ENCODE measurements at places on chromosomes 11 and 22. TPM values are rescaled to one million over a fixed set of nuclear protein-coding genes. Genes with fewer than 3 reads are reported as not detected.

- no peak overlapping the region for H3K4me3 ChIP-seq
- H3K27me3 ChIP-seq, result no peaks in the 10 kb centered on the region
- H3K36me3 ChIP-seq, result no peaks in the 10 kb centered on the region
- H3K4me1 ChIP-seq, result no peaks in the 10 kb centered on the region
These were observed 160.8 kb downstream of the MSANTD4 start for GRCh38 chr11:105861225-105861624.

Gene TANGO2
- 17.0 TPM for total RNA-seq

- peaks cover 13% of the 10 kb centered on the region for H3K4me1 ChIP-seq
- H3K4me3 ChIP-seq, result no peak overlapping the region
- H3K36me3 ChIP-seq, result no peaks in the 10 kb centered on the region
- no peaks in the 10 kb centered on the region for H3K27me3 ChIP-seq
These were observed 23.0 kb downstream of the WBP2NL start for GRCh38 chr22:42021571-42021970.

GRCh38 chr22:43474161-43475101 is 62.6 kb downstream of the MPPED1 start:
- H3K36me3 ChIP-seq, result no peaks in the 10 kb centered on the region
- no peak for DNase-seq
- H3K27ac ChIP-seq, result no peak overlapping the region
- peaks cover 29% of the 10 kb centered on the region for H3K27me3 ChIP-seq
- no peak overlapping the region for H3K4me3 ChIP-seq
- no peaks in the 10 kb centered on the region for H3K4me1 ChIP-seq

DNA sequence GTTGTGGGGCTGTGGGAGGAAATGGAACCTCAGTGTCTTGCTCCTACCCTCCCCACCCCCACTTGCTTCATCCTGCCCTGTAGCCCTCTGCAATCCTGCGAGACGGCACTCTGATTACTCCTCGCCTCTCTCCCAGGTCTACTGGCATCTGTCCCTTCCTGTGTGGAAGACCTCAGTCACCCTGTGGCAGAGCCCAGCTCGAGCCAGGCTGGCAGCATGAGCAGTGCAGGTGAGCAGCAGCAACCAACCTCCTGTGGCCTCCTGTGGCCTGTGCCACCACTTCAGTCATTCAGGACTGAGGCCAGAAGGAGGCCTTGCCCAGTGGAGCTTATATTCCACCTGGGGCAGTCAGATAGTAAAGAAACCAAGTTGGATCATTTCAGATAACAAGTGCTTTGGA is 14.7 kb upstream of the MAPK8IP1 start:
- no peak for DNase-seq
- H3K4me1 ChIP-seq, result no peaks in the 10 kb centered on the region
- H3K4me3 ChIP-seq, result no peak overlapping the region
- peaks cover 20% of the 10 kb centered on the region for H3K36me3 ChIP-seq

GRCh38 chr11:44658506-44658850 is 68.3 kb upstream of the TSPAN18 start:
- no peak overlapping the region for H3K27ac ChIP-seq
- no peaks in the 10 kb centered on the region for H3K4me1 ChIP-seq
- no peak overlapping the region for H3K4me3 ChIP-seq
- no peak for DNase-seq

DNA sequence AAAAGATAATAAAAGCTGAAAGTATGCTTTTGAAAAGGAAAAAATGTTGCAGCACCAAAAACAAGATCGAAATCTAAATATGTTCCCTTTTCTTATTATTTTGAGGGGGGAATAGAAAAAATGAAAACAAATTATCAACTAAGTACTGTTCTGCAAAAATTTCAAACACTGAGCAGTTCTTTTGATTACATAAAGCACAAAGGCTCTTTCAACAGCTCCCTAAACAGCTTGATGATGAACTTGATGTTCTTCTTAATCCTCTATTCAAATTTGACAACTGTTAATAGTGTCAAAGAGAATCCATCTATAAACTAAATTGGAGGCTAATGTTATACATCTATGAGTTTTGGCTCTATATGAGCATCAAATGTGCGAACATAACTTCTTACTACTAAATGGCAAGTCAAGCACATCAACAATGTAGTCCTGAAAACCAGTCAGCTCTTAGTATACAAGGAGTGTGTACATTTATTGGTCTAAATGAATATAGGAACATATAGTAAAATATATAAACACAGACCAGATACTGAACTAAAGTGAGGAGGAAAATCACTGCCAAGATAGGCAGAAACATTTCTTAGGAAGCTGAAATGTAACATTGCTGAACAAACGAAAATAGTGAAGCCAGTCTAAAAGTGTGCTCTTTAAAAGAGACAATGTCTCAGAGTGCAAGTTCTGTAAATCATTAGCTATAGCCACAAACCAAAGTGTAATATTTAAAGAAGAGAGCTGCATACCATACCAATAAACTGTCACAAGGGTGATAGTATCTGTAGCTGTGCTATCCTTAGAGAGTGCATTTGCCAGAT is 94.3 kb downstream of the SOX6 start:
- H3K27me3 ChIP-seq, result peaks cover 12% of the 10 kb centered on the region
- no peak for DNase-seq
- no peaks in the 10 kb centered on the region for H3K4me1 ChIP-seq
- no peaks in the 10 kb centered on the region for H3K36me3 ChIP-seq

GRCh38 chr11:112281726-112282125 is 21.1 kb upstream of the PLET1 start:
- H3K36me3 ChIP-seq, result no peaks in the 10 kb centered on the region
- no peaks in the 10 kb centered on the region for H3K4me1 ChIP-seq
- no peak overlapping the region for H3K4me3 ChIP-seq
- no peak for DNase-seq

DNA sequence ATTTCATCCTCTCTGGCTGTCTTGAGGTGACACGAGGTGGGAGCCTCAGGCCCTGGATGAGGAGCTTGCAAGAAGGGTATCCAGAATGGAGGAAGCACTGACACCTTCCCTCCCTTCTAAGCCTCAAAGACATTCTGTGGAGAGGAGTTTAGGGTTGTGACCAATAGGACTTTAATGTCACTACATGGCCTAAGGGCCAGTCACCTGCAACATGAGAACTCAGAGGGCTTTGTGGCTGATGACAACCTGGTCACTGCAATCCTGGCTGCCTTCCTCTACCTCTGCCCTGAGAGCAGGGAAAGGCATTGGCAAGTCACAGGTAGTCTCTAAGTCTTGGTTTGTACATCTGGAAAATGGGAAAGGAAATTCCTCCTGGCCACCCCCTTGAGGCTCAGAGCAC is 33.7 kb downstream of the PISD start:
- no peaks in the 10 kb centered on the region for H3K27me3 ChIP-seq
- peaks cover 31% of the 10 kb centered on the region for H3K4me1 ChIP-seq
- DNase-seq, result no peak
- H3K36me3 ChIP-seq, result peaks cover 15% of the 10 kb centered on the region
- H3K27ac ChIP-seq, result 0 out of 2 replicates have a peak overlapping the region, but pooled peaks have one; percentile 2

DNA sequence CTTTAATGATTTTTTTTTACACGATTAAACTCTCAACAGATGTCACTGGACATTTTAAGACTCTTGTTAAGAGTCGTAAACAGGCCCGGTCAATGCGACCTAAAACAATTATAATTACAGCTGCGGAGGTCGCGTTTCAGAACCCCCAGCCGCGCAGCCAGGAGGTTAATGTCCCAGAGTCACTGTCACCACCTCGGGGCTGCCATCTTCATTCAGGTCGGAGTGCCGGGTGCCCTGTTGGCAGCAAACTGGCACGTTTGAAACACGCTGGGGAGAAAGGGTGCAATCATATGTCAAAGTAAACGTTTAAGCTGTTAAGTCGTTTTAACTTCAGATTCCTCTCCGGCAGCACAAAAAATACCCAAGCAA is 711 bp upstream of the PHF21B start:
- 0 out of 2 replicates have a peak, but pooled peaks cover 4% of the 10 kb centered on the region for H3K27me3 ChIP-seq
- H3K4me1 ChIP-seq, result no peaks in the 10 kb centered on the region
- no peak overlapping the region for H3K27ac ChIP-seq

Gene TNKS1BP1
- 77.6 TPM for total RNA-seq

Gene OR6T1
- not detected for total RNA-seq

Gene AIFM3
- 9.7 TPM for total RNA-seq

Gene TEX12
- not detected for total RNA-seq
